Activated naive CD4-positive, alpha-beta T cell (primary cell): ENCODE measurements at places on chromosomes 3 and 15.

- DNase-seq, result no peak
These were observed 88.7 kb downstream of the ARNT2 start for GRCh38 chr15:80492874-80493273.

- no peak for DNase-seq
These were observed 19.0 kb upstream of the CHCHD6 start for GRCh38 chr3:126685021-126685420.

DNA sequence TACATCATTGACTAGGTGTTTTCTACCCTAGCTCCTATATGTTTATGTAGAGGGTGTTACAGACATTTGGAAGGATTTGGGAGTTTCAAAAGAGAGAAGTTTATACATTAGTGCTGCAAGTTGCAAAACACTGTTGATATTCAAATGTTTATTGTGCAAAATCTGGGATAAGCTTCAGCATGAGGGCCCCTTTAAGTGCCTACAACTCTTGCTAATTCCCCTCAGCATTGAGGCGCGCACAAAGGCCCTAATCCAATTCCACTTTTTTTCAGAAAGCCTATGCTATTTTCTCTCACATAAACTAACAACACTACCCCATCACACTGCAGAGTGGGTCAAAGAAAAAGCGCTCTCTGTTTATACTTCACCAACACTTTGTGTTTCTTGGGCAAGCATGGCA lies 208.0 kb downstream of the NR2F2 start:
- DNase-seq, result no peak

GRCh38 chr3:123618768-123619484 lies 34.1 kb upstream of the HACD2 start:
- DNase-seq, result no peak

- no peak for DNase-seq
These were observed 263.8 kb downstream of the TBC1D5 start for GRCh38 chr3:17478673-17479072.

DNA sequence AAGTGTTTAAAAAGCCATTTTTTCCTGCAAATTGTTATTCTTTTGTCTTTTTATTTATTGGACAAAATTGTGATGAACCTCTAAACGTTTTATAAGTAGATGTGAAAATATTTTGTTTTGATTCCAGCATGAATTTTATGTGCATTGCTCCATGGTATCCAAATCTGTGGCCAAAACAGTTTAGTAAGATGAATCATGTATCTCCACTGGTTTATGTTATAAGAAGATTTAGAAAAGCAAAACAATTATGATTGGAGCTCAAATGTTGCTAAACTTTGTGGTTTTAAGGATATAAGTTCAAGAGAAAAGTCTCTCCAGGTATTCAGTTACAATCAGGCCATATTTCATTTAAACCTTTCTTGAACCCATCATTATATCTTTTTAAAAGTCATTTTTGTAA lies 80.9 kb downstream of the NECTIN3 start:
- no peak for DNase-seq

DNA sequence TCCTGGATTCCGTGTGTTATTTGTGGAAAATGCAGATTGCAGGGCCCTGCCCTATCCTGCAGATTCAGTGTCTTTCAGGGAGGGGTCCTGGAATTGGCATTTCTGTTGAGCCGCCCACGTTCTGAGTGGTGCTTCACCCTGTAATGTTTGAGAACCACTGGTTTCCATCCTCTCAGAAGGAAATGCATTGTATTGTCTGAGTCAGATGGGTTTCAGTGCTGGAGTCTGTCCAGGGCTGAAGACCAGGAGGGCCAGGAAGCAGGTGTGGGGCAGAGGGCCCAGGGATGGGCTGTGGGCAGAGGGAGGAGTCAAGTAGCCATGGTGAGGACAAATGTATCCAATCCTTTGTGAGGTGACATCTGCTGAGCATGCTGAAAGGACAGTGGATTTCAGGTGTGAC lies 123.8 kb downstream of the SV2B start:
- no peak for DNase-seq

- DNase-seq, result no peak
These were observed 2.5 kb downstream of the TMEM266 start for GRCh38 chr15:76062286-76062685.
